ENCODE measurements at places on chromosomes 4 and X.
A peak's percentile ranks its signal among the peaks of the same experiment; 100 is the strongest.

DNA sequence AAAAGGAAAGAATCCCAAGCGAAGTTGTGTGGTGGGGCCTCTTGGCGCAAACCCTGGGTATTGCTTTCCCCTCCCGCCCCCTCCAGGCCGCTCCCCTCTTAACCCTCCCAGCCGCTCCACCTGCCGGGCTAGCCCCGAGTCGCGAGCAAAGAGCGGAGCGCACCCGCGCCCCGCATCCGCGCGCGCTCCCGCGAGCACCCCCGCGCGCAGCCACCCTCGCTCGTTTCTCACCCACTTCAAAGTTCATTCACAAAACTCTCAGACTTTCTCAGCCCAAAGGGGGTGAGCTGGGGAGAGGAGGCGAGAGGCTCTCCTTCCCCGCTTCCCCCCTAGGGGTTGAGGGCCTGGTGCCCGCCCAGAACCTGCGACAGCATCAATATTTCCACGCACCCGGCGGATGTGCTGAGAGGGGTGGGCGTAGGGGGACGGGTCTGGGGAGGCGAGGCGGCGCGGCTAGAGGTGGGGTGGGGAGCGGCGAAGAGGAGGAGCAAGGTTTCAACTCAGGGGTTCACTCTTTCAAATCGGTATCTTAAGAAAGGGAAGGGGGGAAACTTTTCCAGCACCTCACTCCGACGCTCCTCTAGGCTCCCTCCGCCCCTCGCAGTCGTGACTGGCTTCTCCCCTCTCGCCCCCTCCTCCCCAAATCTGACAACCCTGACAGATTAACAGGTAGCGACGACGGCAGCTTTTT lies 1.8 kb downstream of the MAML3 start:
- peak; percentile 32 for DNase-seq

- no peak for DNase-seq
Measured at GRCh38 chr4:1664141-1664540, 20.0 kb downstream of the FAM53A start.

GRCh38 chr4:149718500-149718899 lies 97.1 kb downstream of the IQCM start:
- peak; percentile 23 for DNase-seq

DNA sequence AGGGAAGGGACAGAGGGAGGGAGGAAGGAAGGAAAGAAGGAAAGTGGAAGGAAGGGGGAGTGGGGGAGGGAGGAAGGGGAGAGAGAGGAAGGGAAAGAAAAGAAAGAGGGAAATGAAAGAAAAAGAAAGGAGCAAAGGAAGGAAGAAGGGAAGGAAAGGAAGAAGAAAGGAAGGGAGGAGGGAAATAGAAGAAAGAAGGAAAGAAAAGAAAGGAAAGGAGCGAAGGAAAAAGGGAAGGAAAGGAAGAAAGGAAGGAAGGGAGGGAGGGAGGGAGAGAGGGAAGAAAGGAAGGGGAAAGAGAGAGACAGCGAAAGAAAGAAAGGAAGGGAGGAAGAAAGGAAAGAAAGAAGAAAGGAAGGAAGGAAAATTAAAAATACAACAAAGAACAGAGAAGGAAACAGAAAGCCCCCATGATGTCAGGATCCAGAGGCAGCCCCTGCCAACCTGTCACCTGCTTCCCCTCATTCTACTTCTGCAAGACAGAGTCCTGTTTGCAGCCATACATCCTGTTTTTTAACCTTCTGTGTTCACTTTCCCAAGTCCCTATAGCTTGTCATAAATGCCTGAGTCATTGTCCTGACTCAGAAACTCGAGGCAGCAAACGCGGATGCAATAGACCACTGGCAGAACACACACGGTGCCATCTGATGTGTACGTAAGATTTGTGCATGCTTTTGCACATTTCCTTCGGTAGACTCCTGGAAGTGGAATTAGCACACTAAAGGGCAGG lies 77.0 kb upstream of the C4orf50 start:
- DNase-seq = peak; percentile 27

GRCh38 chr4:31557437-31557836 lies 837.3 kb downstream of the PCDH7 start:
- no peak for DNase-seq
